ENCODE measurements at places on chromosomes 3 and 15.

DNA sequence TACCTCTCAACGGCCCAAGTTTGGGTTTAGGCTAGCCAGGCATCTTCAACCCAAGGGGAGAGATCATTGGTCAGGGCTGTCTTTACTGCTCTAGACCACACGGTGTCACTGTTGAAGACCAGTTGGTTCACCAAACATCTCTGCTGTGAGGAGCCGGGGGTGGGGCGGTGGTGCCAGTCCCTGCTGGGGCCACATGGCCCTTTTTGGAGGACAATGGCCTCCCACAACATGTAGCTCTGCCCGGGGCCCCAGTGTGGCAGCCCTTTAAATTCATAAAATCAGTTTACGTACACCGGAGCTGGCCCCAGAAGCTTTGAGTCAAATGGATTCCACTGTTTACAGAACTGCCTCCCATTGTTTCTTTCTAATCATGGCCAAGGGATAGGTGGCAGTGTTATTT, 19.1 kb upstream of the TM4SF18 start:
- no peak for DNase-seq

- DNase-seq = no peak
Measured at GRCh38 chr3:34357461-34357860, 559.0 kb downstream of the PDCD6IP start.

- DNase-seq = no peak
Measured at GRCh38 chr3:173221010-173221409, 80.0 kb upstream of the SPATA16 start.

- DNase-seq = no peak
Measured at GRCh38 chr3:131995891-131996290, 38.9 kb downstream of the CPNE4 start.

- DNase-seq = peak; percentile 9
Measured at GRCh38 chr3:44439499-44440295, 37.8 kb downstream of the ZNF445 start.

DNA sequence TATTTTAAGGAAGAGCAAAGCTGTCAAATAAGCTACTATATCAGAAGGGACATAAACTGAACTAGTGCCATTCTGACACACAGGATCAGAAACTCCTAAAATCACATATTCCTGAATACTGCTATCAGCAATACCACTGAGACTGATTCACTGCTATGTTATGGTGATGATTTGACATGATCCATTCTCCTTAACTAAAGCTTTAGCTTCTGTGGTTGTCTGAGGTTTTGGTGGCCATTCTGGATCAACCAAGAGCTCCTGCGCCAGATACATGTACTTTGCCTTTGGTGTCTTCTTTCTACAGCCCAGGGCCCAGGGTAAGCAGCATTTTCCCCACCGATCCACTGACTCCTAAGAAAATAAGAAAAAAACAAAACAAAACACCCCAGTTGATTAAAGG, 6.7 kb upstream of the GP5 start:
- DNase-seq = no peak

DNA sequence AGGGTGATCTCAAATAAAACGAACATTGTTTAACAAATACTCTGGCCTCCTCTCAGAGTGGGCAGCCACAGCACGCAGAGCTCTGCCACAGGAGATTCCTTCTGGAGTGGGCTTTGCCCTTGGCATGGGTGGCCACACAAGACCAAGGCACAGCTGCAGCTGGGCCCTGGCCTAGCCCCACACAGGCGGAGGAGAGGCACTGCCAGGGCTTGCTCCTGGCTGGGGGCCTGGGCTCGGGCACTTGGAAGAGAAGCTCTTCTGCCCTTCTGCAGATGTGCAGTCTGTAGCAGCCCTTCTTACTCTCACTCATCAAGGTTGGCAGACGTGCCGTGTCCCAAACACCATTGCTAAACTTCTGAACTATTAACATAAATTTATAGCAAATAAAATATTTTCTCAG, 67.2 kb downstream of the CRTC3 start:
- no peak for DNase-seq

GRCh38 chr3:149402481-149402880, 25.0 kb upstream of the TM4SF1 start:
- no peak for DNase-seq

DNA sequence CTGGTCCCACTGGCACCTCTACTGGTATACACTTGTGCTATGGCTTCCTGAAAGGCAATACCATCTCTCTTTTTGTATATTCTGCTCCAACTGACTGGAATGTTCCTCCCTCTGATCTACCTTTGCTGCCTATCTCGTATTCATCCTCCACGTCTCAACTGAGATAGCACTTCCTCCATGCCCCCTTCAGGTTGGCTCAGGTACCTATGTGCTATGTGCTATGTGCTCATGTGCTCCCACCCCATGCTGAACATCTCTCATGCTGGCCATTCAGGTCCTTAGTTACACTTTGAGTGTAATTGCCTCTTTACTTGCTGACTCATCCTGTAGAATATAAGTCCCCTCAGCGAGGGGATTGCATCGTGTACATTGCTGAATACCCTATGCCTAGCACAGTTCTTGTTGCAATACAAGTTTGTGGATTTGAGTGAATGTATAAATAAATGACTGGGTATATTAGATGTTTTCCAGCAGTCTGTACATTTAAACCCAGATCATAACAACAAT, 156.9 kb downstream of the SOX2 start:
- no peak for DNase-seq

GRCh38 chr15:29776859-29777258, 45.4 kb downstream of the TJP1 start:
- DNase-seq = no peak
